ENCODE measurements at places on chromosomes 3 and 15. TPM values are rescaled to one million over a fixed set of nuclear protein-coding genes. Genes with fewer than 3 reads are reported as not detected.
A peak's percentile ranks its signal among the peaks of the same experiment; 100 is the strongest.

CCDC80 gene
- 90.8 TPM for total RNA-seq

CLEC3B gene
- total RNA-seq = 96.6 TPM

PAQR5 gene
- total RNA-seq = 1.2 TPM

RASL12 gene
- 211 TPM for total RNA-seq

C15orf62 gene
- total RNA-seq = not detected

CDCP1 gene
- 3.4 TPM for total RNA-seq

MTFMT gene
- 42.4 TPM for total RNA-seq

TF gene
- 1.6 TPM for total RNA-seq

IL5RA gene
- total RNA-seq = 1.8 TPM

DNA sequence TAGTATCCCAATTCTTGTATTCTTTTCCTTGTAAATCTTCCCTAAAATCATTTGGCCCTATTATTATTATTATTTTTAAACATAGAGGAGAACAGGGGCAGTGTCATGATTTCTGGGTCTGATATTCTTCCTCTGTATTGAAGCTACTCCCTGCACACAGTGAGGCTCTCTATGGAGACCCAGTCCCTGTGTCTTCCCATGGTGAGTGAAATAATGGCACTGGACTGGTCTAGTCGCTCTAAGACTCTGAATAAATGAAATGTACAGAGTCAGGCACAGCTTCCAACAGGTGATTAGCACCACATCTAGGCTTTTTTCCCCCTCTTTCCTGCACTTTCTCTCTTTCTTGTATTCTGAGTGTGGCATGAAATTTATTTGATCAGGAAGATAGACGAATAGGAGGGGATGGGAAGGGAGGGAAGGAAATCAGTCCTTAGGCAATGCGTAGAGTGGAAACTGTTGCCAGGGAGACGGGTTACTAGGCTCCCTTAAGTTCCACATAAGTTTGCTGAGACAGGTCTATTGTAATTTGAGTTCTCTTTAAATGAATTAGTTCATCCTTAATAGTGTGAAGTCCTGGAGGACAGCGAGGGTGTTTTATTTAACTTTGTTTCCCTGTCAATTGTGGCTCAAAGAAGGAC is 49.0 kb upstream of the NDN start:
- no peak for DNase-seq

- no peak for DNase-seq
Observed at GRCh38 chr15:62549345-62549970, 384.4 kb upstream of the C2CD4B start.

DNA sequence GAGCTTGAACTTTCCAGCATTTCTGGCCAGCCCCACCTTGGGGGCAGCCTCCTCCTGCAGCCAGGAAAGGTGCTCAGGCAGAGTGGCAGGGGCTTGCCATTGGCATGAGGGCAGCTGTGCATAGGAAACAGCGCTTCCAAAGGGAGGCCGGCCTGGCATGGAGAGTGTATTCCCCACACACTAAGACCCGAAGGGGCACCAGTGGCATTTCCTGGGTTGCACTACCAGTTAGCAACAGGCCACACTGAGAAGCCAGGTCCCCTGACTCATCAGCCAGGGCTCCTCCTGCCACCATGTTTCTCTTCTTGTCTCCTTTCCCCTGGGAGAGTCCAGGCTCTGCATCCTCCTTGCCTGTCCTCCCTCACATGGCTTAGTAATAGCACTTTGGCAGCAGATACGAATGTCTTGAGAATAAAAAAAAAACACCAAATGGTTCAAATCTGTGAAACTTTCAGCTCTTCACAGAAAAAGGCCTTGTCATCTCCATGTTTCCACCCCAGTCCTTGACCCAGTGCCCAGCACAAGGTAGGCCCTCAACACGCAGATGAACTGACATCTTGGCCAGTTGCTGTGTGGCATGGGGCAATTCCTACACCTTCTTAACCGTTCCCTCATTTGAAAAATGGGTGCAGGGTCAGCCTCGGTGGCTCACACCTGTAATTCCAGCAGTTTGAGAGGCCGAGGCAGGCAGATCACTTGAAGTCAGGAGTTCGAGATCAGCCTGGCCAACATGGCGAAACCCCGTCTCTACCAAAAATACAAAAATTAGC is 180.4 kb downstream of the SMAD6 start:
- peak; percentile 21 for DNase-seq

DNA sequence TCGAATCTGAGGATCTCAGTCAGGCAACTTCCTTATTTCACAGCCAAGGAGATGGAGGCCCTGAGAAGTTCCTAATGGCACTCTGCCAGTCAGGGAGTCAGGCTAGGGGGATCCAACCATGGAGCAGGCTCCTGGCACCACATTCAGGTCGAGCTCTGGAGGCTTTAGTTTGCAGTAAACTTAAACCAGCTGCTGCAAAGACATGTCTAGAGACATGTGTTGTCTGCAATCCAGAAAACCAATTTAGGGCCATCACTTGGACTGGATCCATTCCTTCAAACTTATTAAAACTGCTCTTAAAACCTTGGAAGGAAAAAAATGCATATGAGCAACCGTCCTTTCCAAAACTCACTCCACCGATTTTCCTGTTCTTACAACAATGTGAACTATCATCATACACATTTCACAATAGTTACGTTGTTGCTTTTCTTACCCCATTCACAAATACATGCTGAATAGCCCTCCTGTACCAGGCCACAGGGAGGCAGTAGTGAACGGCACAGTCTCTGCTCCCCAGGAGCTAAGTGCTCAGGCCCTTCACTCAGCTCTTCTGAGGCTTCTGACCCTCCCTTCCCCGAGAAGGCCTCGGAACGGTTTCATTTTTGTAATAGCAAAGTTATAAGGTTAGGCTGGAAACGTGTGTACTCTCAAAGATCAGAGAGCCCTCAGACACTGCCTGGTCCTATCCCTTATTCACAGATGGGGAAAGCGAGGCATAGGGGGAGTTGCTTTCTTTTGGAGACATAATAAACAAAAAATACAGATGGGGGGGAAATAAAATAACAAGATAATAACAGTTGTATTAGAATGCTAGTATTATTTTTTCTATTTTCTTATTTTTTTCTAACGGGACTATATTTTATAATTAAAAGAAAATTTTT is 20.1 kb downstream of the RFT1 start:
- no peak for DNase-seq

GRCh38 chr15:88202231-88202630 is 54.3 kb downstream of the NTRK3 start:
- no peak for DNase-seq

DNA sequence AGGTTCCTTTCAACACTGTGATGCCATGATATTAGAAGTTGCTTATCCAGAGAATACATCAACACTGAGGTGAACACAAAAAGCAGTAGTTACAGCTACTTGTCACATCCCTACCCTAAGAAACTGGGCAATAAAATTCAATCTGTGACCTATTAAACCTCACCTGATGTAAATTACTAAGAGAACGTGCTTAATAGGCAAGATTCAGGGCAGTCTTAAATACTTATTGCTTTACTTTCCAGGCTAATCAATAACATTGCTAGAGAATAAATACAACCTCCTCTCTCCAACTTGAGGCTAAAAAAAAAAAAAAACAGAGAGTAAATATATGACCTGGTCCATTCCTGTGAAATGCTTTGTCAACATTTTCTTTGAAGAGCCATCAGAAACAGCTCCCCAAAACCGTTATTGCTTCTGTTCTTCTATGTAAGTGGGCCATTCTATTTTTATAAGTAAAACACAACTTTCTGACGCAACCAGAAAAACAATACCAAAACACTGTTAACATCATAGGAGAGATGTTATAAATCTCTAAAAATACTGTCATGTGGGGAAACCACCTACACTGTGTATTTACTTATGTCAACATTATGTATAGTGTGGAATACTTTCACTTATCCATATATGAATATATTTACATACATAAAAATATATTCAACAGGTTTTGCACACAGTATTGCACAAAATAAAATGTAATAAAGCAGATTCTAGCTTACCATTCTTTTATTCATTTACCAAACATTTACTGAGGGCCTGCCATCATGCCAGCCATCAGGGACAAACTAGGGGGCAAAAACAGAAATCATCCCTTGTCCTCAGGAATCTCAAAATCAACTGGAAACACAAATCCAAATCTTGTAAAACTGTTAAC is 2.7 kb downstream of the NKIRAS1 start:
- DNase-seq = no peak

DNA sequence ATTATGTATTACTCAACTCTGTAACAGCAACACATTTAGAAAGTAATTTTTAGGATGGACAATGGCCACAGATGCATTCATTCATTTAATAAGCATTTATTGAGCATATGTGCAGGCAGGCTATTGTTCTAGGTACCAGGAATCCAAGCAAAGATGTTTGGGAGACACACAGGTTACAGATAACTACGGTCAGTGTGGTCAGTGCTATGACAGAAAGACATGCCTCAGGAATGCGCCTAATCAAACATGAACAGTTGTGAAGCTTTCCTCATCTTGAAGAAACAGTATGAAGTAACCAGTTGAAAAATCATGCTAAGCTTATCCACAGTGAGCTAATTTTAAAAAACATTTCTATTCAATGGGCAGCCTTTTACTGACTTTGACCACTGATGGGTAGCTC is 155.4 kb upstream of the CCDC54 start:
- DNase-seq = no peak

GRCh38 chr15:28894631-28895030 is 8.9 kb downstream of the APBA2 start:
- DNase-seq = no peak

GRCh38 chr3:78642226-78643035 is 1125.4 kb downstream of the ROBO1 start:
- no peak for DNase-seq

DNA sequence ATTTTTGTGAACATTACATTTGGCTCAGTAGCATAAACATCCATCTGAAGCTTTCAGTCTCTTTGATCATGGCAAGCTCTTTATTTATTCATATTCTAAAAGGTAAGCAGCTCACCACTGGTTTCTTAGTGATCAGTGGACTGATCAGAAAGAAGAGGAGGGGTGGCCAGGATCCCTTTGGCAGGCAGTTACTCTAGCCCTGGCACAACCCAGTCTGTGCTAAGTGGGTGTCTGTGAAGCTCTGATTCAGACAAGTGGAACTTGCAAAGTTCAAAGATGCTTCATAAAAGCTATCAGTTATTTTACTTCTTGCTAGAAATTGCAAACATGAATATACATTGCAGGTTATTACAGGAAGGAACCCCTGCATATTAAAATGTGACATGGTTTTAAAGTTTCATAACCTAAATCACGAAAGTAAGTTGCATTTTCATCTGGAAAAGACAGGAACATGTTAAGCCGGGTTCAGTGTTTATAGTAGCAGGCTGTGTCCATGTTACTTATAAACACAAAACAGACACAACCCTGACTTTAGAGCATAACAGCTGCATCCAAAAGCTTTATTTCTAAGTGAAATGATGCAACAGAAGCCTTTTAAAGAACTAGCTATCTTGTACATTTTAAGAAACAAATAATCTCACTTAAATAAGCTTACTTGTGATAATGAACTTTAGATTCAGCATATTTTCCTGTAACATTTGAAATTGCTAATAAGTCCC is 785.3 kb downstream of the MCTP2 start:
- DNase-seq = no peak

DNA sequence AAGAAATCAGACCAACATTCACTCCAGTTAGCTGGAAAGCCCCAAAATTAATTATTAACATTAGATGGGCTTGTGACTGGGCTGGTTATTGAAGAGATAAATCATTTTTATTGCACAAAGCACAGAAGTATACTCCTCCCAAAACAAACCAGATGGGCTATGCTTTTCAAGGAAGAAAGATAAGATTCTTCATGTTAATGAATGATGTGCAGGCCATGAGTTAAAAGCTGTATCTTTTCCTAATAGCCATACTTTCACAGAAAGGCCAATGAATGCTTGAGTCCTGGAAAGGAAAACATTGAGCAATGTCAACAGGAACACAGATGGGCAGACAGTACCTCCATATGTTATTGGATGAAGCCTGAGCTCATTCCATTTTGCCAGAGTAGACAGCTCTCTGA is 55.4 kb downstream of the OCA2 start:
- DNase-seq = no peak

DNA sequence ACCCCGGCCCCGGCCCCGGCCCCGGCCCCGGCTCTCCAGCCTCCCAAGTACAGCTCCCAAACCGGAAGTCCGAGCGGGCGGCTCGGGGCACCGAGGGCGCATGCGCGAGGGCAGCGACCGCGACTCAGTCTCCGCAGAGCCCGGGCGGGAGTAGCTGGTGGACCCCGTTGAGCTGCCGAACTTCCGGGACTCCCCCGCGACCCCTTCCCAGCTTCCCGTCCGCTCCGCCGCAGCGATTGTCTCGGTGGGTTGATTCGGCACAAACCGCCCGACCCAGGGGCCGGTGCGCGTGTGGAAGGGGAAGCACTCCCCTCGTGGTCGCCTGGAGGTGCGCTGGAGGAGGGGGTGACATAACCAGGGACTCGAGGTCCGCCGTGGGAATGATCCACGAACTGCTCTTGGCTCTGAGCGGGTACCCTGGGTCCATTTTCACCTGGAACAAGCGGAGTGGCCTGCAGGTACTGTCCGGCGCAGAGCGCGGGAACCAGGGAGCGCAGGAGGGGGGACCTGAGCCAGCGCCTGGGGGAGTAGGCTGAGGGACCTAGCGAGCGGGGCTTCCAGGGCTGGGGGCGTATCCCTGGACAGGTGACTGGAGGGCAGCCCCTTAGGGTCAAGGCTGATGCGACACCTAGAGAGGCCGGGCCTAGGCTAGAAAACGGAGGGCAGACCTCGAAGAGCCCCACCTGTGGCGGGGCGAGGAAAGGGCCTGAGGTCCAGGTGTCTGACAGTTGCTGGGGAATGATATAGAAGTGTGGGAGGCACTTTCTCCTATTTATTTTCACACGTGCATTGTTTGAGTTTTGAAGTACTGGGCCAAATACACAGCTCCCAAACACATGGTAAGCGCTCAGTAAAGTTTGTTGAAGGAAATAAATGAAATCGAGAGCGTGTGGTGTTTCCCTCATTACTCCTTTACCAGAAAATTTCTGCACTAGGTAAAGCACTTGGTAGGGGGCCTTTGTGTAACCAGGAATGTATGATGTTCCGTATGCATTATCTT is at the start of the genes TUBGCP4 and ZSCAN29:
Gene TUBGCP4, plus strand, starts transcription at position 127 of the 1,000 bp plus-strand sequence. Its CDS starts 254 bp downstream, at position 381.
Gene ZSCAN29, minus strand, starts transcription at position 69 of the 1,000 bp plus-strand sequence. CDS start 1,130 bp downstream, outside the sequence.
- DNase-seq = peak; percentile 6

DNA sequence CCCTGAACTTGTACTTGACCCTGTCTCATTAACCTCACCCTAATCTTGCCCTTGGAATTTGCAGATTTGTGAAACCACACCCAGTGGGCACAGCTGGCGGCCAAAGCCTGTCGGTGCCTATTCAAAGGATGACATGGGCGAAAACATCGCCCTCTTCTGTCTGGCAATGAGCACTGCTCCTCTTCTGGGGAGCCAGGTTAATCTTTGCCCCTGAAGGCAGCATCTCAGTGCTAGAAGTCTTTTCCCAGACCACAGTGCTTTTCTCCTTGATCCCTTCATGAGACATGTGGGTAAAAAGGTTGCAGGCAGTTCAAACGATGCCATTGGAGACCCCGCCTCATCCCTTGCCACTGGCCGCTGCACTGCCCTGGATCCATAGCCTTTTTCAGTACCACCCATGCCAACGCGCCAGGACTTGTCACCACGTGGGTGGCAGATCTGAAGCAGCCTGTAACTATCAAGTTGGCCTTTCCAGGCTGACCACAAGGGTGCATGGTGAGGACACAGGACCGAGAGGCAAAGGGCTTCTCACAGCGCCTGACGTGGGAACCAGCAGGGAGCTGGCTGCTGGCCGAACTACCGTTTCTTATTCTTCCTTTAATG is 6.5 kb upstream of the DNASE1L3 start:
- DNase-seq = peak; percentile 50
